Stimulated activated CD4-positive, alpha-beta T cell treated with anti-CD3 and anti-CD28 coated beads, Interleukin-12 subunit alpha, Interleukin-12 subunit beta, amount 100 ng/mL, for 24 hours (primary cell): ENCODE measurements at places on chromosomes 7 and 10.

- no peak for DNase-seq
Measured at GRCh38 chr7:8226501-8226900, 35.5 kb downstream of the ICA1 start.

DNA sequence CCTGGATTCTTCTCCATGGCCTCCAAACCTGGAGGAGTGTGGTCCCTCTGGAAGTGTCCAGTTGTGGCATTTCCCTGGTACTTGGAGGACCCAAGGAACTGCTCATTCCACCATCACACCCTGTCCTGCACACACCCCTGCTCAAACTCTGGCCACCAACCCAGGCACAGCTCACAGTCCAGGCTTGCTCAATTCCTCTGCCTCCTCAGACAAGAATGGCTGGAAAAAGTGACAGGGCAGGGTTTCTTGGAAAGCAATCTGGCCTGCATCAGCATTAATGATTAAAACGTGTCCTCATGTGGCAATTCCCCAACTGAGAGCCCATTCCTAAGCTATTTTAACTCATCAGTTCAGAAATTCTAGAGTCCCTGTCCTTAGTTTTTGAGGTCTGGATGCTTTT, 17.2 kb upstream of the TPST1 start:
- no peak for DNase-seq

DNA sequence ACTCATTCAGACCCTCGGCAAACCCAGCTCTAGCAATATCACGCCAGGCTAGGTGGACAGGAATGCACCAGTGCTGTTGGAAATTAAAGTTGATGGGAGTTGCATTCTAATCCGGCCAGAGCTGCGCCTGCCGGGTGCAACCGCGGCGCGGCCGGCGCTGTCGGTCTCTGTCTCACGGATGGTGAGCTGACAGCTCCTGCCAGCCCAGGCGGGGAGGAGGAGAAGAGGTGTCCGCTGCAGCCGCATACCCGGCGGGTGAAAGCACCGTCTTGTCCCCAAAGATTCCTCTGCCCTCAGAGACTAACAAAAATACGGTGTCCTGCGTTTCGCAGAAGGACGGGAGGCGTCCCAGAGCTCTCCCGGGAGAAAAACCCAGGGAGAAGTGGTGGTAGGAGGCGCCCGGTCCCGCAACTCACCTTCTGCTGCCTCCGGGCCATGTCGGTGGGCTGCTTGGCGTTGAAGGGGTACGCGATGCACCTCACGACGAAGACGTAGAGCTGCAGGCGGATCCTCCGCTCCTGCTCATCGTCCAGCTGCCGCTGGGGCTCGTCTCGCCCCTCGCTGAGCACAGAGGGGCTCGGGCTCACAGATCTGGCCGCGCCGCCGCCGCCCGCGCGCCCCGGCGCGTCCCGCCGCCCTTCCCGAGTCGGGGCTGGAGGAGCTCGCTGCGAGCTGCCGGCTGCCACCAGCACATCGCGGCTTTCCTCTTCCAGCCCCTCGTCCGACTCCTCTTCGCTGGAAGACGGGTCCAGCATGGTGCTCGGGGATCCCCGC, 490 bp downstream of the CADPS2 start:
- no peak for DNase-seq

DNA sequence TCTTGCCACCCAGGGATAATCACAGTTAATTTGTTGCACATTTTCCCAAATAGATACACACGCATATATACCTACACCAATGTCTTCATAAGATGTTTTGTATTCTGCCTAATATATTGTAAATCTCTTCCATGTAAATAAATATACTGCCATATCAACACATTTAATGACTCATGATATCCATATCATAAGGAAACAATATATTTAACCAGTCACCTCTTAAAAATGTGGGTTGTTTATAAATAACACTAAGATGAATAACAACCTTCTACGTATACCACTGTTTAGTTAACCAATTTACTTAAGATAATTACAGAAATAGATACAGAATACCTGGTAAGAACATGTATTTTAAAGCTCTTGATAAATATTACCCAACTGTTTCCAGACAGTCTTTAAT, 38.2 kb downstream of the ELAPOR2 start:
- DNase-seq = no peak

- no peak for DNase-seq
Measured at GRCh38 chr7:85882335-85882734, 695.5 kb upstream of the SEMA3D start.

DNA sequence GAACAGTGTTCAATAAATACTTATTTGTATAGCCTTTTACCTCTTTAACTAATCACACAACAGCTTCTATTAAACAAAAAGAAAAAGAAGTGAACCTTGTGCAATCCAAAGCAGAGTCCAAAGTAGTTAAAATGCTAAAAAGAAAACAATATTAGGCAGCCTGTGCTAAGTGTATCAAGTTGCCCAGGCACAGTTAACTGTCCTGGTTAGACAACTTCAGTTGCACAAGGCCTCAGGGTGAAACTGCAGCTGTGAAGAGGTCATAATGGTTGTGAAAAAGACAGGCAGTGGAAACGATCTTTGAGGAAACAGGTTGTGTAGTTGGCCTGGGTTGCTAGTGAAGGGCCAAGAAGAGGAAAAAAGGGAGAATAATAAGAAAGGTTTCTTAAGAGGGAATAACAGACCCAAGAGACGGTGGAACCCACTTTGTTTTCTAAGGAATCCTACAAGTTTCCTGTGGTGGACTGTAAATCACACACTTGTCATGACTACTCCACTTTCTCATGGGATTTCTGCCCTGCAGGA, 6.0 kb upstream of the CROT start:
- no peak for DNase-seq

- DNase-seq = no peak
Measured at GRCh38 chr7:158022601-158023000, 565.0 kb downstream of the PTPRN2 start.

- DNase-seq = no peak
Measured at GRCh38 chr10:133131734-133132472, 28.1 kb upstream of the KNDC1 start.

- no peak for DNase-seq
Measured at GRCh38 chr10:6729861-6730344, 149.8 kb upstream of the PRKCQ start.

DNA sequence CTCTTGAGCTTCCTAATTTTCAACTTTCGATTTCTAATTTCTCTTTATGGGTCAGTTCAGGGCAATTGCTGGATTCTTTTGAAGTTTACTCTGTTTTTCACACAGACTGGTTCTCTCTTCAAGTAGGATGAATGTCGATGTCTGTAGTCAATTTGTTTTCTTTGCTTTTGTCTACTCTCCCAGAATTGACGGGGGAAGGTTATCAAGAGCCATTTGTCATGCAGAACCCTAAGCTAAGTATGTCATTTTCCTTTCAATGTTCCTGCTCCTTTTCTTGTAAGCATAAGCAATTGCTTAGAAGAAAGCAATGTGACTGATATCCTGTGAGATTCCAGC, 53.7 kb downstream of the SLC39A12 start:
- no peak for DNase-seq

GRCh38 chr10:108275895-108276685, 1111.6 kb upstream of the SORCS1 start:
- DNase-seq = no peak

DNA sequence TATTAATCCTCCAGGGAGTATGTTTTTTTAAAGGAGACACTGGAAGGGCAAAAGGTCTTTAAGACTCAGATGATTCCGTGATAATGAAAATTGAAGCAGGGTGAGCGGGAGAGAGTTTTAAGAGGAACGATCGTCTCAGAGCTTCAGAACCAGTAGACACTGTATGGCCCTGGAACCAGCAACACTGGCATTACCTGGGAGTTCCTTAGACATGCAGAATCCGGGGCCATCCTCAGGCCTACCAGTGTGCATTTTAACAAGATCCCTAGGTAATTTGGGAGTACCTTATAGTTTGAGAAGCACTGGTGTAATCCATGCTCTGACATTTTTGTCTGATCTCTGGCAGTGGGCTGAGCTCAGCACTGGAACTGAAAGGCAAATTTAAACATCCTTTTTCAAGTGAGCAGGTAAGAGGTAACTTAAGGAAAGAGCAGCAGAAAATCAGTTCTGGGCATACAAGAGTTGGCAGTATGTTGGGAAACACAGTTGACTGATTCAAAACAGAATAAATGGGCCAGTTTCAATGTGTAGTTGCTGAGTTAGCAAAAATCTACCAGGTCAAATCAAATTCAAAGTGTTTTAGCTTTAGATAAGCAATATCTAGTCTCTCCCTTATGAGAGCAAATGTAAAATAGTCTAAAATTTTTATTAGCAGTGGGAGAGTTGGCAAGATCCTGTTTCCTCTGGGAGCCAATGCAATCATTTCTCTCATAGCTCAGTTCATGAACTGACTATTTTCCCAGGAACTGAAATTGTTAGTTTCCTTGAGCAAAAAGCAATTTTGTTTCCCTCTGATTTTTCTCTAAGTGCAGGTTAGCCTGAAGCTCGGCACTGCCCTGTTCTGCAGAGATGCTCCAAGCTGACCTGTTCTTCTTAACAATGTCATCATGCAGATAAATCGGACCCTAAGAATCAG, 97.2 kb upstream of the ELMO1 start:
- no peak for DNase-seq

DNA sequence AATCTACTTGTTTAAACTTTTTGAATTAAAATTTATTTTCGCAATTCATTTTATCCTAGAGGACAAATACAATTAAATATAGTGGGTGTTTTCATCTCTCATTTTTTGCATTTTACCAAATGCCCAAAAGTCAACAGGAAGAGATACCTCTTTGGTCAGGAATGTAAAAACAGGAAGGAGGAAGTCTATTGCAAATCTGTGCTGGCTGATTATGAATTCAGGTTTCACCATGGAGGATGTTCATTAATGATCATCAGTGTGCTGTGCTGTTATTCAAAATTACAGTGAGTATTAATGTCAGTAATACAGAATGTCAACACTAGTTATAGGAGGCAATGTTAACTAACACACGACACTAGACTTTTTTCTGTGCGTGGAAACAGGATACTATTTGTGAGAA, 24.7 kb downstream of the EXOC6 start:
- no peak for DNase-seq

DNA sequence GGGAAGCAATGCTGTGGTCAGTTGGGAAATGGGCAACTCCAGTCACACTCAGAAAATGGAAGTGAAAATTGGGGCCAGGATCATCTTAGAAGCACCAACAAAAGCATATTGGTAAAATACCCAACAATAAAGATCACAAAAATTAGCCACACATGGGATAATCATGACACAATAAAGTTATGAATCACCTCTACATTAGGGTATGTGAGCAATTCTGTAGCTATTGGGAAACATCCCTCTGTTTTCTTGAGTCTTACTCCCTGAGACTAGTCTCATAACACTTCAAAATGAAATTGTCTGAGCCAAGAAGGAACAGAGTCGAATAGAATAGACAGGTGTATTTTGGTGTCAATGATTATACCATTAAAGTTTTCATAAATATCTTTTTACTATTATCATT, 178.3 kb downstream of the DYNC1I1 start:
- no peak for DNase-seq
